ENCODE measurements at places on chromosomes 1 and 21.
A peak's percentile ranks its signal among the peaks of the same experiment; 100 is the strongest.

GRCh38 chr1:225666495-225666894 is 13.6 kb upstream of the ENAH start:
- no peak for DNase-seq

DNA sequence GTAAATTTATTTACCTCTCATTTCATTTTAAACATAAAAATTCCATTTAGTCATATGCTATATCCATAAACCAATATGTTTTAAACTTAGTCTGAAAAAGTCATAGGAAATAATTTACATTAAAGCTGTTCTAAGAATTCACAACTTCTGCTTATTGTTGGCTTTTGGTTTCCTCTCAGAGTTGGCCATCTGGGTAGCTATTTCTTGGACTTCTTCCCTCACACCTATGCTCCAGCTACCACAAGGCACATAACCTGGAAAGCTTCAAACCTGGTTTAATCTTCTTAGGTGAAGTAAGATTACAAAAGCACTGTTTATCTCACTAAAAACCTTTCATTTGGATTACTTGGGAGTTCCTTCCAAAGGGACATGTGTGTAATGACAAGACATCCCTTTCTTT is 29.8 kb downstream of the RBM11 start:
- no peak for DNase-seq

DNA sequence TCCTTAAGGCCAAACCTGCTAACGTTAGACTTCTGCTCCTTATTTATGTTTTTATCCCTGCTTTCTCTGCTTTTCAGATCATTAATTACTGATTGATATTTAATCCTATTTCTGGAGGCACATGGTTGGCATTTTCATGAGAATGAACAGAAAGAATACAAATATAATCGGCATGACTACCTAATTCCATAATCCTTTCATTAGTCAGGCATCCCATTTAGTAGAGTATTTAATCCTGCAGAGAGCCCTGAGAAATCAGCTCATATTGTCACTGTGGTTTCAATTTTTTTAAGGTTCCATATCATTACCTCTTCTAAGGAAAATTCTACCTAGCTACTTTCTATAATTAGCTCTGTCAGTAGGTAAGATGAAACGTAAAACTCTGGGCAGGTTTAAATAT is 238.8 kb downstream of the NCAM2 start:
- no peak for DNase-seq

- DNase-seq, result no peak
These were observed 370 bp downstream of the PERM1 start for GRCh38 chr1:981491-981954.

DNA sequence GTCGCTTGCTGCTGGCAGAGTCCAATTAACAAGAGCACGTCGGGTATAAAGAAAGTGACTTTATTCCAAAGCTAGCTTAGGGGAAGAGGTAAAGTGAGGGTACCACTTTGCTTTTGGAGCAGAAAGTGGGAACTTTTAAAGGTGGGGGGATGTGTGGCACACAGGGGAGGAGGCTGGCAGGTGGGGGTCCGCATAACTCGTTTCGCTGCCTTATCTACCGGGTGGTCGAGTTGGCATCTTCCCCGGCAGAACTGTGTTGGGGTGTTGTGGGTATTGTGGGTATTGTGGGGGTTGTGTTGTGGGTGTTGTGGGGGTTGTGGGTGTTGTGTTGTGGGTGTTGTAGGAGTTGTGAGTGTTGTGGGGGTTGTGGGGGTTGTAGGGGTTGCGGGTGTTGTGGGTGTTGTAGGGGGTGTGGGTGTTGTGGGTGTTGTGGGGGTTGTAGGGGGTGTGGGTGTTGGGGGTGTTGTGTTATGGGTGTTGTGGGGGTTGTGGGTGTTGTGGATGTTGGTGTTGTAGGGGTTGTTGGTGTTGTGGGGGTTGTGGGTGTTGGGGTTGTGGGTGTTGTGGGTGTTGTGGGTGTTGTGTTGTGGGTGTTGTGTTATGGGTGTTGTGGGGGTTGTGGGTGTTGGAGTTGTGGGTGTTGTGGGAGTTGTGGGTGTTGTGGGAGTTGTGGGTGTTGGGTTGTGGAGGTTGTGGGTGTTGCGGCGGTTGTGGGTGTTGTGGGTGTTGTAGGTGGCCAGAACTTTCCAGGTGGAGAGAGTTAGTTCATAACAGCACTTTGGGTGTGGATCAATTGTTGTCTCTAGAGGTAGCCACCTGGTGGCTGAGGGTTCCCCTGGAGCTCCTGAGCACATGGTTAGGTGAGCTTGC is 52.7 kb downstream of the AGPAT3 start:
- no peak for DNase-seq

GRCh38 chr1:23273450-23274133 is 56.3 kb upstream of the HTR1D start:
- no peak for DNase-seq

DNA sequence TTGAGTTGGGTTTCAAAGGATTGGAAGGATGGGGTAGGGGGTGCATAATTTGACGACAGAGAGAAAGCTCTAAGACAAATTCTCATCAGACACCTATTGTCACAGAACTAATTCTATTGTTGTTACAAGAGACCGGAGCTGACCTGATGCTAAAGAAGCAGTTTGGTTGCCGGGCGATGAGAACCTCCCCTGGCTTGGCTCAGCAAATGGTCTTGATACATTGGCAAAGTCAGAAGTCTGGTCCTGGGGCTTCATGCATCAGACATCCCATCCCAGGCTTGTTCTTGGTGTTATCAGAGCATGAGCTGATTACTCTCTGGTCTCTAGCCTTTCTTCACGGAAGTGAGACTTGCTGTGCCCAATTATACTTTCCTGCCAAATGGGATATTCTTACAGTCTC is 15.4 kb downstream of the TRIM67 start:
- no peak for DNase-seq

DNA sequence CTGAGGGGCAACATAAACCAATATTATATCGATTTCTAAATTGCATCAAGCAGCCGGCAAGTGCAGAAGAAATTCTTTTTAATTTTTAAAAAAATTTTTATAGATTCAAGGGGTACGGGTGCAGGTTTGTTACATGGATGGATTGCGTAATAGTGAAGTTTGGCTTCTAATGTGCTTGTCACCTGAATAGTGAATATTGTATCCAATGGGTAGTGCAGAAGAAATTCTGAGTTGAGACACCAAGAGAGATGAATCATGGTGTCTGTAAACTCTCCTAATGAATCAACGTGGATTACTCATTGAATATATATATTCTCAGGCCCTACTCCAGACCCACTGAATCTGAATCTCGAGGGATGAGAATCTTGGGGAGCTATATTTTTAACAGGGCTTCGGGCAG is 253.7 kb upstream of the FOXD3 start:
- DNase-seq, result no peak

- no peak for DNase-seq
These were observed 54.0 kb downstream of the LACTBL1 start for GRCh38 chr1:22918644-22919043.

DNA sequence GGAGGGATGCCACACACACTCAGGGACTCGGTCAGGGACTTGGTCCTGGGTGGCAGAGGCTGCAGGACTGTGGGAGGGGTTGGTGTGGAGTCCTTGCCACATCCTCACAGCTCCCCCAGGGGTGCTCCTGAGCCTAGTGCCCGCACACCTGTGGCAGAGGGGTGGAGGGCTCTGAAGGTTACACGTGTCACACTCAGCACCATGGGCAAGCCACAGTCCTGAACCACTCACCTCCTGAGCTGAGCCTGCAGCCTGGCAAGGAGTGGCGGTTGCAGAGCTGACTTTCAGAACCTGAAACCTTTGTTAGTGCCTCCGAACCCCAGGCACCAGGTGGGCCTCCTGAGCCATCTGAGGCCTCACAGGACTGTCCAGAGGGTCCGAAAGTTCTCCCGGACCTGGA is 249.2 kb upstream of the C1orf174 start:
- DNase-seq, result no peak

GRCh38 chr1:198680174-198680875 is 41.5 kb downstream of the PTPRC start:
- DNase-seq, result no peak

DNA sequence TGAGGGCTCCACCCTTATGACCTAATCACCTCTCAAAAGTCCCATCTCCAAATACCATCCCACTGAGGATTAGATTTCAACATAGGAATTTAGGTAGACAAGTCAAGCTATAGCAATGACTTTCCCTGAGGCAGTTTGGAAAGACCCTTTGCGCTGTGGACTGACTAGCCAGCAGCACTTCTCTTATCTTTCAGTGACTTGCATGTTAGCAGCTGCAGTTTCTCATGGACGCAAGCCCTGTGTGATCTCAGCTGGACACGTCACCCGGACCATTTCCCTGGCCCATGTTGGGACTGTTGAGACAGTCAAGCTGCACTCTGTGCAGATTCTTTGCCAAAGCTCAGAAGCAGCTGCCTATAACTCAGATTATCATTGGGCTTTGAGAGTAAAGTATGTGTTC is 408.1 kb upstream of the USP24 start:
- peak; percentile 60 for DNase-seq

GRCh38 chr1:54365847-54366246 is 40.3 kb downstream of the SSBP3 start:
- no peak for DNase-seq

GRCh38 chr1:234755449-234755863 is 145.5 kb upstream of the IRF2BP2 start:
- DNase-seq, result peak; percentile 87

- peak; percentile 86 for DNase-seq
These were observed 36.7 kb upstream of the THEM4 start for GRCh38 chr1:151945725-151946722.

DNA sequence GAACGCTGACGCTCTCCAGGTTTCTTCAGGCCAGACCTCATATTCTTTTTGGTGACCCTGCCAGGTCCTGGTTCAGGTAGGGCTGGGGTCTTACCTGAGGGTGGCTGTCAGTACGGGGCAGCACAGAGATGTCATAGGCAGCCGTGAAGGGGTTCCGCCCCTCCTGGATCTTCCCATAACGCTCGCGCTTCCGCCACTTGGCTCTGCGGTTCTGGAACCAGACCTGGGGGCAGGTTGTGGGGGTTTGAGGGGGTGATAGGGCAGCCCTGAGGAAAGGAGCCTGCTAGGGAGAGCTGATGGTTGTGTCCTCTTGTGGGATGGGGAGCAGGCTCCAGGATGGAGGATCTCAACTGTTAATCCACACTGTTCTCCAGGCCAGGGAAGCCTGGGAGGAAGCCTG is 9.1 kb downstream of the ALX3 start:
- no peak for DNase-seq

DNA sequence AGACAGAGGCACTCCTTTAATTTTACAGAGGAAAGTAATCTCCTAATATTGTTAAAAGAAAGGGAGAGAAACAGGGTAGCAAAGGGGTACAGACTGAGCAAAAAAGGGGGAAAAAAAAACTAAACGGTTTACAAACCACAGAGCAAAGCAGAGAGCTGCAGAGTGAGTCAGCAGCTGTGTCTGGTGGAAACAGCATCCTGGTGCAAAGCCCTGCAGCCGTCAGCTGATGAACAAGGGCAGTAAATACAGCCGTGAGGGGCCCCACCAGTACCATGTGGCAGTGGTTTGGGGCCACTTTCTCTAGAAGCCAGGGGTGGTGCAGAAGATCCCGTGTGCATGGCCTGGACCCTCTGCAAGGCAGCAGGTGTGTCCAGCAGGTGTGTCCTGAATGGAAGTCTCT is 111.3 kb downstream of the ERG start:
- DNase-seq, result no peak

- no peak for DNase-seq
These were observed 604.6 kb downstream of the MRPL39 start for GRCh38 chr21:25002676-25003075.

GRCh38 chr1:24459551-24460266 is 42.9 kb upstream of the RCAN3 start:
- no peak for DNase-seq

DNA sequence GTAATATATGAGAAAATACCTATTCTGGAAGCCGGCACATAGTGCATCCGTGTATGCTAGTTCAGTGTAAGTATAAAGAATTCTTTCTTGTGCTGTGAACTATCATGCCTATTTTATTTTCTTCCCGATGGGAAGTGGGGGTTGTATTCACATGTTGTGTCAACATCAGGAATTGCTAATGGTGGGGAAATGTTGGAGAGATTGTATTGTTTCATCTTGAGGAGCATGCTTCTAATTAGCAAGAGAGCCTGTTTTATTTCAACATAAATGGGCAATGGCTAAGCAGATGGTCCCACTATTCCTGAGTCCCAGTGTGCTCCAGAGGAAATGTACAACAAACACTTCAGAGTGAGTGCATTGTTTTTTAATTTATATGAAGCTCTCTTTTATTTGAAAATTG is 485.2 kb downstream of the PLPP3 start:
- no peak for DNase-seq

- DNase-seq, result no peak
These were observed 5.1 kb upstream of the NES start for GRCh38 chr1:156682166-156682890.

GRCh38 chr1:12439073-12439472 is 178.9 kb downstream of the DHRS3 start:
- DNase-seq, result no peak

DNA sequence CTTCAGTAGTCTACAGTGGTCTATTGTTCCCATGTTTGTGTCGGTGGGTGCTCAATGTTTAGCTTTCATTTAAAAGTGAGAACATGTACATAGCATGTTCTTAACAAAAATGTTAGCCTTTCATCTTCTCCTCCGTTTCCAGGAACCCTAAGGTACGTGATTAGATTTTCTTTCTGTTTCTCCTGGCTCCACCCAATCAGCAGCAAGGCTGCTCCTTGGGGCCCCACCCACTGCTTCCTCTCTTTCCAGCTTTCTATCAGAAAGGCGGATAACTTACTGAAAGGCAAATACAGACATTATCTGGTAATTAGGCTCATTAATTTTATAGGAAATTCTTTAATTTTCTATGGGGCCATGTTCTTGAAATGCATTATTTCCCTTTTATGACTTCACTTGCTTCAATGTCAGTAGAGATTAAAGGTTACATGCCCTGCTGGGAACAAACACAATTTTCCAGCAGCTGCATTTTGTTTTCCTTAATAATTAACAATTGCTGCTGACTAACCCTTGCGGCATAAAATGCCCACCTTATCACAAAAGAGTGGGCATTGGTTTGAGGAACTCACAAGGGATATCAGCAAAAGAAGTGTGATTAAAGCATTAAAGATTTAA is 324.9 kb upstream of the SNX7 start:
- DNase-seq, result no peak

DNA sequence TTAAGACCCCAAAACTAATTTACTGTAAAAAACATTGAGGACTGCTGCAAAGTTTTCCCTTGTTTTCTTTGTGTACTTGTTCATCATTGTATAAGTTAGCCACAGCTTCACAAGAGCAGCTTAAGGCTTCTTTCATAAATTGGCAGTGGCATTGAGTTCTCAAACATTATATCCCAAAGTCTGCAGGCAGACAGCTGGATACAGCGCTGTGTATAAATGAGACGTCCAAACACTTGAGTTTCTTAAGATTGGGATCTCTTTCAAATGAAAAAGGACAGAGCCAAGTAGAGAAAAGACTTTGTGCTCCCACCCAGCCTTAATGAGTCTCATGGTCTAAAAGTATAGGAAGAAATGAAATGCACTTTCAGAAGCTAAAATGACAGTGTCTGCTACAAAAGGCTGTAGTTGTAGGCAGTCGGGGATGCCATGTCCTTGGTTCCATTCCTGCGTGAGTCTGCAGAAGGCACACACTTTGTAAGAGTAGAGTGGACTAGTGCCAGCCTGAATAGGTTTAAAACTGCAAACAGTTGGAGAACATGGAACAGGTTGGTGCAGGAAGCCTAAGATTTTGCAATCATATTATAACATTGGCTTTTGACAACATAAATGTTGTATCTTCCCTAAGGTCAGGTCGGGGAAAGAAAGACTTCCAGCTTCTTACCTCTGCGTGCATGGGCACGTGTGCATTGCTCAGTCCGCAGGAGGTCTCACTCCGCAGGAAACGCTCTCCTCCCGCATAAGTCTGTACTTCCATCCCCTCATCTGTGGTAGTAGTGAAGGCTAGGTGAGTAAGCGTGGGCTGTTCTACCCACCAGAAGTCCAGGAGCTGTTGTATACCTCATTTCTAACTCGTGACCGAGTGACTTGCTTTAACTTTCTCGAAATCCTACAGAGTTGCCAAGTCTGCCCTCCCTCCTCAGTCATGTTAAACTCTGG is 94.4 kb downstream of the CD247 start:
- DNase-seq, result no peak
